ENCODE measurements at places on chromosomes 5 and 9.

- no peak for DNase-seq
Observed at GRCh38 chr9:75903785-75904360, 13.4 kb downstream of the PCSK5 start.

DNA sequence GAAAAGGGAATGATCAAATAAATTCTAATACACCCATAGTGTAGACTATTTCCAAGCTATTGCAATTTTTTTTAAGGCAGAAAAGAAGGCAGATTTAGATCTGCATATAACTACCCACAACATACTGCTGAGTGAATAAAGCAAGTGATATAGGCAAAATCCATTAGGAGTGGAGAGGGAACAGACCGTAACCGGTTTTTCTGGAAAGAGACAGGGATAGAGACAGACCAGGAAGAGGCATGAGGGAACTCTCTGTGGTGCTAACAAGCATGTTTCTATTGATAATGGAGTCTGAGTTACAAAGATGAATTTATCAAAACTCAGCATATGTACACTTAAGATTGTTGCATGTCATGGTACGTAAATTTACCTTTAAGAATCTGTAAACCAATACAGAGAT, 14.5 kb downstream of the ZDHHC21 start:
- DNase-seq = no peak

DNA sequence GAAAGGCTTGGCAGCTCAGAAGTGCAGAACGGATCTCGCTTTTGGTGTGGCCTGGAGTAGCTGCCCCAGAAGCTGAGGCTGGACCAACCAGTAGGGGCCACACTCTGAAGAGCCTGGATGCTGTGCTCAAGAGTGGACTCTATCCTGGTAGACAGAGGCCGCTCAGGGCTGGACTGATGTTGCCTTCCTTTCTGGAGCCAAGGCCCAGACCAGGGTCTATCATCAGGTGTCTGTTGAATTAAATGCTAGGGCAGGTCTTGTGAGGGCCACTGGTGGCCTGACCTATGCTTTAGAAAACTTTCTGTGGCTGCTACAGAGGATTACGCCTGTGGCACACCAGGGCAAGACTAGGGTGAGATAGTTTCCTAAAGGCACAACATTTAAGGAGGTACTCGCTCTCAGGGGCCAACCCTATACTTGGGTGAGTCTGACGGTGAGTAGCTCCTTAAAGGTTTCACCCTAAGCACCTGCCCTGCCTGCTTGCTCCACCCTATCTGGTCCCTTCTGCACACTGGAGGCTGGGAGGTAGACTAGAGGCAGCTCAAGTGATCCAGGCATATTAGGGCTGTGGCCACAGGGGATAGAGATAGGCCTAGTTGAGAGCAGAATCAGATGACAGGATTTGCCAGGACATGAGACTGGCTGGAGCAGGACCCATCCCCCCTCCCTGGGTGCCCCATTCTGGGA, 9.8 kb upstream of the IRF1 start:
- no peak for DNase-seq

- DNase-seq = no peak
Observed at GRCh38 chr9:130143279-130143893, 28.8 kb upstream of the NCS1 start.

GRCh38 chr5:108975697-108976096, 228.0 kb downstream of the FER start:
- no peak for DNase-seq
